ENCODE measurements at places on chromosomes 11 and 22.

GRCh38 chr11:69309631-69310280 is 15.8 kb downstream of the MYEOV start:
- DNase-seq, result no peak

- no peak for DNase-seq
Observed at GRCh38 chr11:70688142-70688541, 289.8 kb downstream of the CTTN start.

DNA sequence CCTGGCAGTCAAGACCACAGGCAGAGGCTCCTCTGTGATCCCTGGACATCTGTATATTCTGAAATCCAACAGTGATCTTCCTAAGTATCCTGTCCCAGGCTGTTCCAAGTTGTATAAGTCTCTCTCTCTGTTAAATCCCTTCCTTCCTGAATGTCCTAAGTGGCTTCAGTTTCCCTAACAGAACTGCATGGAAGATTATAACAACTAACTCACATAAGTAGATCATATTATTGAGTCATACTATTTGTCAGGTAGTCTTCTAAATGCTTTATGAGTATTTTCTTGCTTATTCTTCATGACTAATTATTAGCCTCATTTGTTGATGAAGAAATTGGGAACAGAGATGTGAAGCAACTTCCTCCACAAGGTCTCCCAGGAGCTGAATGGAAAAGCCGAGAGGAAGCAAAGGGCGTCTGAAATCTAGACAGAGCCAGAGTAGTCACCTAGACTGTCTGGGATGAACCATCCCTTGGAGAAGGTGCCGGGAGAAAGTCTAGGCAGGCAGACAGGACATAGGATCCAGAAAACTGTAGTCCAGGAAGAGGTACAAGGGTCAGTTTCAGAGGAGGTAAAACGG is 93.2 kb upstream of the FAT3 start:
- DNase-seq, result no peak

- DNase-seq, result no peak
Observed at GRCh38 chr11:86948733-86949132, 6.5 kb downstream of the FZD4 start.

DNA sequence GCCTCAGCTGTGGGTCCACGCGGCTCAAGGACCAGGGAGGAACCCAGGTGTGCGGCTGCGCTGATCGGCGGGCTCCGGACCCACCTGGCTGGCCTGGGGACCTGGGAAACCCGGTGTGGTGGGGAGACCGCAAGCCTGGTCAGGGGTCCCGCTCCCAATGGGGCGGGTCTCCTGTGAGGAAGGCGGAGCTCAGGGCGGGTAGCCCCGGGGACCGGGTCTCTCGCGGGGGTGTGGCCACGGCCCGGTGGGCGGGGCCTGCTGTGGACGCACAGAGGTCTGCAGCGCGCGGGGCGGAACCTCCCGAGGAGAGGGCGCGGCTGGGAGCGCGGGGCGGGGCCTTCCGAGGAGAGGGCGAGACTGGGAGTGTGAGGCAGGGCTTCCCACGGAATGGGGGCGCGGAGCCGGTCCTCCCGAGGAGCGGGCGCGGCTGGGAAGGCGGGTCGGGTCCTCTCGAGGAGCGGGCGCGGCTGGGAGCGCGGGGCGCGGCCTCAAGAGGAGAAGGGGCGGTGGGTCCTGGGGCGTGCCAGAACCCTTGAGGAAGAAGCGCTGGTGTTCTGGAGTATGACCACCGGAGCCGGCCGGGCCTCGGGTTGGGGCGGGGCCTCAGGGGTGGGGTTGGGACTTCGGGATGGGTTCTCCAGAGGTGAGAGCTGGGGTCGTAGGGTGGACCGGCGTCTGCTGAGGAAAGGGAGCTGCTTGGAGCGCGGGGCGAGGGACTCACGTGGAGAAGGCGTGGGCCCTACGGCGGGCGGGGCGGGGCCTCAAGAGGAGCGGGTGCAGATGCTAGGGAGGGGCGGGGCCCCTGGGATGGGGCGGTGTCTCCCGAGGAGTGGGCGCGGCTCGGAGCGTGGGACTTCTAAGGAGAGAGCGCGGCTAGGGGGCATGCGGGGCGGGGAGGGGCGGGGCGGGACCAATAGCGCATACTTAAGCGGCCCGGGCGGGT is 20.8 kb downstream of the DGCR6L start:
- DNase-seq, result peak; percentile 82

- DNase-seq, result no peak
Observed at GRCh38 chr11:47599902-47600301, 5.7 kb upstream of the C1QTNF4 start.

DNA sequence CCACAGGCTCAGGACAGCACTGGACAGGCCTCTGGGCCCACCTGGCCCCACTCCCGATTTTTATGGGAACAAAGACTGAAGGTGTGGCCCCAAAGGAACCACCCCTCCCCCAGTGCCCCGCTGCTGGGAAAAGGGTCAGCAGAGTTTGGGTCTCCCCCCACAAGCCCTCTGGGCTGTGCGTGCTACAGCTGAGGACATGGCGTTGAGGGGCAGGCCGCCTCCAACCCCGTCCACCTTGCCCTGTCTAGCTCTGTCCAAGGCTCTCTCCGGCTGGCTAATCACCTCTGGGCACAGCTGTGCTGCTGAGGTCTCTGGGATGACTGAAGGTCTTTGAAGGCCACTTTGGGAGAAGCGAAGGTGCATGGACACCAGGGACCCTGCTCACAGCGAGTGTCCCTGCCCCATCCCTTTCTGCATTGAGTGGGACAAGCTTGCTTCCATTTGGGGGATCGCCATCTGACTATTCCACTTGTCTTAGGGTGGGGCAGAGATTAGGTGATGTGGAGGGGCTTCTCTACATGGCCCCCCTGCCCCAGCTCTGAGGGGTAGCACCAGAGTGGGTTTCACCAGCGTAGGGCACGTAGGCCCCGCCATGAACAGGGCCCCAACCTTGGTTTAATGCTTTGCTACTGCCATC is 6.5 kb downstream of the ASCL2 start:
- no peak for DNase-seq

DNA sequence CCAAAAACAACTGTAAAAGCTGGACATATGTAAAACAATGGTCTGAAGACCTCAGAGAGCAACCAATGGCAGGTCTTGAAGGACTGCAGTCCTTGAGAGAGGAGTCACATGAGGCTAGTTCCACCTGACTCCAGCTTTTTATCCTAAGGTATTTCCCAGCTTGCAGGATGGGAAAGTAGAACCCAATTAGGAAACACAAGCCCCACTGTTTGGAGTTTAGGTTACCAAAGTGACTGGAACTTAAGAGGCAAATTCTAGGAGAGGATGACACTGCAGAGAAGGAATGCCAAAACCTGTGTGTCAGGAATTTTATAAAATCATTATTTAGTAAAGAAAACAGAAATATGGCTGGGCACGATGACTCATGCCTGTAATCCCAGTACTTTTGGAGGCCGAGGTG is 18.4 kb downstream of the OR2AT4 start:
- no peak for DNase-seq

DNA sequence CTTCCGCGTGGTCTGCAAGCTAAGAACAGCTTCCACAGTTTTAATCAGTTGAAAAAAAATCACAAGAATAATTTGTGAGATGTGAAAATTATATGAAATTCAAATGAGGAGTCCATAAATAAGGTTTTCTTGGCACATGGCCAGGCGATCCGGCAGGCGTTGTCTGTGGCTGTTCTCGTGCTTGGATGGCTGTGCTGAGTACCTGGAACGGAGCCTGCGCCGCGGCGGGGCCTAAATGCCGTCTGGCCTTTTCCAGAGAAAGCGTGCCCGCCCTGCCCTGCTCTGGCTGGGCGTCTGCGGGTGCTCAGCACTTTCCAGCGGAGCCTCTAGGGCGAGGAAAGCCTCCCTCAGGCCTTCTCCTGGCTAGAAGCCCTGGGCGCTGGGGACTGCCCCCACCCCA is 41.8 kb downstream of the OSBPL5 start:
- no peak for DNase-seq

DNA sequence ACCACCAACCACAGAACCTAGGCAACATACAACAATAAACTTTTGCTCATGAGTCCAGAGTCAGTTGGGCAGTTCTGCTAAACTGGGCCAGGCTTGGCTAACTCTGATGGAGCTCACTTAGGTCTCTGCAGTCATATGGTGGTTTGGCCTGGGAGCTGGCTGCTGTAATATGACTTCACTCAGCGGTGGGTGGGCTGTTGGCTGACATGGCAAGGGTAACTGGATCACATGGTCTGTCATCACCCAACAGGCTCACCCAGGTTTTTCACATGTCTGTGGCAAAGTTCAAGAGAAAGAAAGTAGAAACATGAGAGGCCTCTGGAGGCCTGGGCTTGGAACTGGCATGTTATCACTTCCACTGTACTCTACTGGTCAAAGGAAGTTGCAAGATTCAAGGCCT is 43.2 kb upstream of the CLMP start:
- no peak for DNase-seq

DNA sequence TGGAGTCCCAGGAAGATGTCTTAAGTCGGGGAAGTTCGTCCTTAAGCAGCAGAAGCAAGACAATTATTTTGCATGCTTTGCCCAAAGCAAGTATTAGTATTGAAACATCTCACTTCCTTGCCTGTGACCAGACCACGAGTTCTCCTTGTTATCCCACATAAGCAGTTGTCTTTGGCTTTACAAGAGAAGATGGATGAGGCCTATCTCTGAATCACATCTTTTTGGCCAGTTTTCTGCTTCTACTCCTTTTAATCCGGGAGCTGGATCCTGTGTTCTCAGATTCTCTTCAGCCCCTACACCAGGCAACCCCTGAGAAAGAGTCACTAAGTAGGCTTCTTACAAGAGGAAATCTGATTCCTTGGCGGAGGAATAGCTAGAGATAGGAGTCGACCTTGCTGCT is 2.1 kb downstream of the SYT9 start:
- DNase-seq, result no peak

DNA sequence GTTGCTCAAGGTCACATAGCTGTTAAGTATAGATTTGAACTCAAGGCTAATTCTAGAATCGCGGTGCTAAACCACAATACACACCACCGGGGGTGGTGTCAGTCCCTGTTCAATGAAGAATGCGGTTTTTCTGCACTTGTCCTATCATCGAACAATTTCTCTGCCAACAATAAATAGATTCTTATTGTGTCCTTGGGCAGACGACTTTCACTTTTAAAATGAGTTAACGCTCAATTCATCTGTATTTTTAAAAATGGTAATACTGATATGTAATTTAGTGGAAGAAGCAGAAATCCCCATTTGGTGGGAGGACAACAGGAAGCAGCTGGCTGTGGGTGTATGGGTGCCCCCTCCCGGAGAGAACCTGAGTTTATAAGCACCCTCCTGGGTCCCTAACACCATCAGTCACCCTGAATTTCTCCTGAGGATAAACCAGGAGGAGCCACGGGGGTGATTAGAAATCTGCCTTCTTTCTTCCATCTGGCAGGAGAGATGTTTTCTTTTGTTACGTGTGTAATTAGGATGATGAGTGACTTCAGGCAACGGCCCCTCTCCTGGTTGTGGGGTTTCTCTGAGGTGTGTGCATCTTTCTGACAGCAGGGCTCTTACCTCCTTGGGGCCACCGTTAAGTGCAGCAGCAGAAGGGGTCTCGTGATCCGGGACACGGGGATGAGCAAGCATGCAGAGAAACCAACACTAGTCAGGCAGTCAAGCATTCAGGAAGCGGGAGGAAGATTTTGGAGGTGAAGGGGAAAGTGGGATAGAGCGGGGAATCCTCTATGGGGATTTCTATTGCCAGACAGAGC is 87.7 kb downstream of the GRAMD1B start:
- peak; percentile 69 for DNase-seq

- DNase-seq, result no peak
Observed at GRCh38 chr22:38442967-38443627, 11.9 kb downstream of the KCNJ4 start.

DNA sequence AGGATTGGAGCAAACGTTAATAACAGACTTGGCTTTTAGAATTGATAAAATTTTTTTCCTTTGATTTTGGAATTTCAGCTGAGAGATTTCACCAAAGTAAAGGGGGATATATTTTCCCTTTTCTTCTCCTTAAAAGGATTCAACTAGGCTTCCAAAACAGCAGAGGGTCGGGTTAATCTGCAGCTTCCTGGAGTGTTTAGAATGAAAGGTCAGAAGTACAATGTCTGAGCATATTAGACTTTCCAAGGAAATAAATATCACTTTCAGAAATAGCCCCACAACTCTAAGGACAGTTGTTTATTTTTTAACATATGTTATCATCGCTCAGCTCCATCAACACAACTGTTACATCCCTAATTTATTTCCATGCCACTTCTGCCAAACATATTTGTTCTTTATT is 1532.9 kb upstream of the RAG2 start:
- no peak for DNase-seq

DNA sequence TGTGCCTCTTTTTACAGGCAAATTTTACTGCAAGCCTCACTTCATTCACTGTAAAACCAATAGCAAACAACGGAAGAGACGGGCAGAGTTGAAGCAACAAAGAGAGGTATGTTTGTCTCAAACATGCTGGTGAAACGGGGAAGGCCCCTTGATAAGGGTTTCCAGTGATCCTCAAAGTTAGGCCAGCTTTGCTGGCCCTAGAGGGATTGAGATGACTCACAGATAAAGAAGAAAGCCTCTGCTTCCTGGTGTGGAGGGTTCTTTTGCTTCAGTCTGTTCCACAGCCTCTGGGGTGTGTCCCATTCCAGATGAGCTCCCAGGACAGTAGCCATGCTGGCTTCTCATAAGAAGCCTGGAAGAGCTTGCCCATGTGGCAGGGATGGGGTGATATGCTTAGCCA is 118.9 kb upstream of the PARVA start:
- no peak for DNase-seq

- DNase-seq, result no peak
Observed at GRCh38 chr11:5279471-5280090, 9.8 kb upstream of the HBE1 start.

GRCh38 chr11:12893787-12894672 is 115.1 kb upstream of the RASSF10 start:
- no peak for DNase-seq

GRCh38 chr11:115499891-115500290 is 4.3 kb downstream of the CADM1 start:
- no peak for DNase-seq

DNA sequence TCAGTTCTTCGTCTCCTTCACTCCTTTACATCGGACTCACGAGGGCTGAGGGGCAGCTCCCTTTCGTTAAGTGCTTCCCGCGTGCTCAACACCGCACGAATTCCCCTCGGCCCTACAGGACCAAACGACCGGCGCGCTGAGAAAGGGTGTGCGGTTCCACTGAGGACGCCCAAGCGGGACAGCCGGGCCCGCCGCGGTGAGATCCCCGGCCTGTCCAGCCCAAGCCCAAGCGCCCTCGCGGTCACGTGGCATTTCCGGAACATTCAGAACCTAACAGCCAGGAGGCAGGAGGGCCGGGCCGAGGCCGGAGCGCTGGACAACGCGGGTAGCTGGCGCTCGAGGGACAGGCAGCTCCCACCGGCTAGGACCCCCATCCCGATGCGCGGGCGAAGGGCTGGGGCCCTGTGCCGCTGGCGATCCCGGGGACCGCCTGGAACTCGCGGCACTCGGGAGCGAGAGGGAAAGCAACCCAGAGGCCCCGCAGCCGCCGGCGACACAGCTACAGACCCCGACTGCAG is 737 bp upstream of the STIP1 start:
- no peak for DNase-seq

- no peak for DNase-seq
Observed at GRCh38 chr11:103322821-103323220, 213.6 kb downstream of the DYNC2H1 start.

DNA sequence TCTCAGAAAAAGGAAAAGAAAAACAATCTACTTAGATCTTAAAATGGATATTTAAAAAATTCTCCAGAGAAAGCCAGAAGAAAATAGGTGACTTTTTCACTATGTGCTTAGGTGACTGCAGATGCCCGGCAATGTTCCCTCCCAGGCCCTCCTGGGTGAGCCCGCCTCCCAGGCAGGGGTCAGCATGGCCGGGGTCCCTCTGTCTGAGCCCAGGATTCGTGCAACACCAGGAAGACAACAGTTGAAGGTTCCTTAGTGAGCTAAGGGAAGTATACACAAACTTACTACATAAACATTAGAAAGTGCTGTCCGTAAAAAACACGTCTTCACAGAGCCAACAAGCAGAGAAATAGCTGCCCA is 11.6 kb downstream of the MAPK8IP2 start:
- DNase-seq, result no peak
